ENCODE measurements at places on chromosomes 13 and 19.

- no peak for DNase-seq
Measured at GRCh38 chr13:30743319-30744055, 8.1 kb downstream of the ALOX5AP start.

- no peak for DNase-seq
Measured at GRCh38 chr13:110856942-110857835, 57.7 kb downstream of the ANKRD10 start.

DNA sequence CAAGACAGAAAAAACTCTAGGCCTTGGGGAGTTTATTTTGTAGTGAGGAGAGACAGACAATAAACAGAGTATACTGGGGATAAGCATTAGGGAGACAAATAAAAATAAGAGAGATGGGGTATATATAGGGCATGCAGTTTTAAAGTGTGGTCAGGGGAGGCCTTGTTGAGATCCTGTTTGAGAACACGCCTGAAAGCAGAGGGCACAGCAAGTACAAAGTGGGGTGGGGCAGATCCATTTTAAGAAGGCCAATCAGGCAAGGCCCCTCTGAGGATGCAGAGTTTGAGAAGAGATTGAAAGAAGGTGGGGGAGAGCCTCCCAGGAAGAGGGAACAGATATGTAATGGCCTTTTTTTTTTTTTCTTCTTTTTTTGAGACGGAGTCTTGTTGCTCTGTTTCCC, 2.1 kb downstream of the PPP2R1A start:
- no peak for DNase-seq

GRCh38 chr13:56755181-56755935, 385.4 kb upstream of the PRR20A start:
- DNase-seq = no peak

- DNase-seq = no peak
Measured at GRCh38 chr19:33906578-33907335, 110.1 kb downstream of the KCTD15 start.

DNA sequence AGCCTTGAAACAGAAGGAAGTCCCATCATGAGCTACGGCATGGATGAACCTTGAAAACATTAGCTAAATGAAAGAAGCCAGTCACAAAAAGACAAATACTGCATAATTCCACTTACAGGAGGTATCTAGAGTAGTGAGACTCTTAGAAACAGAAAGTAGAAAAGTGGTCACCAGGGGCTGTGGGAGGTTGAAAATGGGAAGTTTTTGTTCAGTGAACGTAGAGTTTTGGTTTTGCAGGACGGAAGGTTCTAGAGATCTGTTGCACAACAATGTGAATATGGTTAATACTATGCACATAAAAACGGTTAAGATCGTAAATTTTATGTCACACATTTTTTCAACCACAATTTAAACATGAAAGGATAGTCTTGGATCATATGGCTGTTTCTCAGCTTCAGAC, 11.9 kb upstream of the SLC10A2 start:
- DNase-seq = no peak

GRCh38 chr19:16160943-16161560, 12.3 kb downstream of the CIB3 start:
- DNase-seq = no peak

- no peak for DNase-seq
Measured at GRCh38 chr19:21432590-21432989, 35.7 kb downstream of the ZNF493 start.

- no peak for DNase-seq
Measured at GRCh38 chr19:12953138-12953798, 3.8 kb downstream of the GADD45GIP1 start.

DNA sequence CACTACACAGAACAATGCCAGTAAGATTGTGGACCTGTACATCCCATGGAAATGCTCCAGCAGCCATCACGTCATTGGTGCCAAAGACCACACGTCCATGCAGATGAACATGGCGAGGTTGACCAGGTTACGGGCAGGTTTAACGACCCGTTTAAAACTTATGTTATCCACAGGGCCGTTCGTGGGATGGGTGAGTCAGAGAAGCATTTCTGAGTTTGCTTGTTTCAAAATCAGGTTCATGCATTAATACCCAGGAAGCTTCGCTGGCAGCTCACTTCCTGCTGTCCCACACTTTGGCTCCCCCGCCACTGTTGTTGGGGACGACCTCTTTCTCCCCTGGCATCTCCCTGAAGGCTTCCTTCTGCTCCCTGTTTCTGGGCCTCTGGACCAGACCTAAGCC, 194.1 kb downstream of the USP12 start:
- DNase-seq = no peak

DNA sequence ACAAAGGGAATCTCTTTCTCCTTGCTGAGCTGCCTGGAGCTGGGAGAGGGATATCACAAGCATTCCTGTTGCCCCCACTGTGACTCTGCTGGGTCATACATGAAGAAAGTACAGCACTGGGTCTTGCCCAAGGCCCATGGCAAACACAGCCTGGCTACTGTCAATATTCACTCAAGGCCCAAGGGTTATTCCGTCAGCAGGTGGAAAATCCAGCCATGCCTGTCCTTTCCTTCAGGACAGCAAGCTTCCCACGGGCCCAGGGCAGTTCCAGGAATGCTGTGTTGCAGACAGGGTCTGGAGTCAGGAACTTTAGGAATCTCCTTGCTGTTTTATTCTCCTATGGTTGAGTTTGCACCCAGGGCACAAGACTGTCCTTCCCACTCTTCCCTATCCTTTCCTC, 106.8 kb downstream of the TNFSF13B start:
- no peak for DNase-seq

GRCh38 chr19:33895366-33895765, 98.7 kb downstream of the KCTD15 start:
- no peak for DNase-seq

DNA sequence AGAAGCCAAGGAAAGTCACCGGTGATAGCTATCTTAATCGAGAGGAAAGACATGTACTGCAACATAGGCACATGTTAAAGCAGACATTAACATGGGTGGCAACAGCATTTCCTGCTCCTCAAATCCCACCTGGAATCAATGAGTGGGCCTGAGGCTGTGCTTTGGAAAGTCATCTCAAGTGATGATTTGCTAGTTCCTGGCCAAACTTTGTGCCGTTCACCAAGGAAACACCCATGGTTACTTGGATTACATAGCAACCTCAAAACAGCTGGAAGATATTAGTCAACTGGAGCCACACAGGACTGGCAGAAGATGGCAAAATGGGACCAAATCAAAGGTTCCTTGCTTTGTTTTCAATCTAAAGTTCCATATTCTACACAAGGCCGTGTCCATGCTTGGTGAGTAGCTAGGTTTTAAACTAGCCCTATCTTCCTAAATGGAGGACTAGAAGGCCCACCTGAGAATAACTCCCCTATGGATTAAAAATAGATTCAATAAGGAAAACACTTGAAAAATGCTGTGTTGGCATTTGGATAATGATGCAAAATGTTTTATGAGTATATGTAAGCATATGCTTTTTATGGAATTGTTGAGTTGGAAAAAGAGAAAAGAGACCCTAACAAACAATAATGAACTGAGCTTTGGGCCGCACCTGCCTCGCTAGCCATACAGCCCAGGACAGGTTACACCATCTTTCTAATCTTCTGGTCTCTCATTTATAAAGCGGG, 144.5 kb downstream of the RGCC start:
- no peak for DNase-seq

DNA sequence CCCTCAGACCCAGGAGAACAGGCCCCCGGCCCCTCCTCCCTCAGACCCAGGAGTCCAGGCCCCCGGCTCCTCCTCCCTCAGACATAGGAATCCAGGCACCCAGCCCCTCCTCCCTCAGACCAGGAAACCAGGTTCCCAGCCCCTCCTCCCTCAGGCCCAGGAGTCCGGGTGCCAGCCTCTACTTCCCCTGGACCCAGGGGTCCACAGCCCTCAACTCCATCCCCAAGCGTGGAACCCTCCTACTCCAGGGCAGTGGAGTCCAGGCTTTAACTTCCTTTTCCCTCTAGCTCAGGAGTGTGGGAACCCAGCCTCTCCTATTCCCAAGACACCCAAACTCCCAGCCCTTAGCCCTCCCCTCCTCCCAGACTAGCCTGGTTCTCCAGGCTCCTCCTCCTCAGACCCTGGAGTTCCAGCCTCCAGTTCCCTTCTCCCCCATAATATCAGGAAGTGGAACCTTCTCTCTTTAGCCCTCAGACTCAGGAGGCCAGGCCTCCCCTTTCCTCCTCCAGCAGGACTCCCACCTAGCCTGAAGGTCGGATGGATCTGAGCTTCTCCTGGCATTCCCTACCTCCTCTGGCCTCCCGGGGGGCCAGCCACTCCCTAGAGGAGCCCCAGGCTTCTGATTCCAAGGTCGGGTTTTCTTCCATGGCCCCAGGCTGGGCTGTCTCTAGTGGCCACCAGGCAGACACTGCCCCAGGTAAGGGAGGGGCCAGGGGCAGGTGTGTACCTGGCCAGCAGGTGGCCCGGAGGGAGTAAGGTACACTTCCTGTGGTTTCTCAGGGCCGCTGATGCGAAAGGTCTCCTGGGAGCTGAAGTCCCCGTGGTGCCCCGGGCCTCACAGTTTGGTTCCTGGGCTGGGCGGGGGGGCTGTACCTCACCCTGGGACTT, at the start of gene TMC4:
Gene TMC4, minus strand, starts transcription at position 690 of the 888 bp plus-strand sequence. Its CDS starts 43 bp downstream, at position 647.
- DNase-seq = no peak

GRCh38 chr19:21094347-21095025, 12.5 kb downstream of the ZNF714 start:
- no peak for DNase-seq

DNA sequence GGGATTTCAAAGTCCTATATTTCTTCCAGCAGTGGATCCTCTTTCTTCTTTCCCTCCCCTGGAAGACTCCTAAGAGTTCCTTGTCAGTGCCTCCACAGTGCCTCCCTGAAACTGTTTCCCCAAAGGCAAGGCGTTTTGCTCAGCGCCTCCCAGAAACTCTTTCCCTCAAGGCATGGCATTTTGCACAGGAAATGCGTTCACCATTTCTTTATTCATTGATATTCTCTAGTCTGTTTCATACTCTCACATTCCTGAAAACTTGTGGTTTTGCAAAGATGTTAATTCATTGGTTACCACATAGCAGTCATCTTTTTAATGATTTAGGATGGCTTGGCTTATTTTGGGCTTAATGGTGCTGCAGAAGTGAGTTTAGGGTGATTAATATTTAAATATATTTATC, 177.3 kb upstream of the SLC10A2 start:
- DNase-seq = no peak

DNA sequence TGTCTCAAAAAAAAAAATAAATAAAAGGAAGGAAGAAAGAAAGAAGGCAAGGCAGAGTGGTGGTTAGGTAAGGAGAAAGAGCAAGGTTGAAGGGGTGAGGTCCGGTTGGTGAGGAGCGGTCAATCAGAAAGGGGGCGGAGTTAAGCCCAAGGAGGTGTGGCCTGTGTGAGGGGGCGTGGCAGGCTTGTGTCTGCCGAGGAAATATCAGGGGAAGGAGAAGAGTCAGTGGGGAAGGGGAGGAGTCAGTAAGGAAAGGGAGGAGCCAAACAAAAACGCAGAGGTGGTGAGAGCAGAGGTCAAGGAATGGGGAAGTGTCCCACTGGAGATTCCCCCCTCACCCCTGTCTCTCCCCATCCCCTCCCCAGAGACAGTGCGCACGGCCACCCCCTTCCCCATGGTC, 5.9 kb downstream of the CACNG7 start:
- DNase-seq = no peak

DNA sequence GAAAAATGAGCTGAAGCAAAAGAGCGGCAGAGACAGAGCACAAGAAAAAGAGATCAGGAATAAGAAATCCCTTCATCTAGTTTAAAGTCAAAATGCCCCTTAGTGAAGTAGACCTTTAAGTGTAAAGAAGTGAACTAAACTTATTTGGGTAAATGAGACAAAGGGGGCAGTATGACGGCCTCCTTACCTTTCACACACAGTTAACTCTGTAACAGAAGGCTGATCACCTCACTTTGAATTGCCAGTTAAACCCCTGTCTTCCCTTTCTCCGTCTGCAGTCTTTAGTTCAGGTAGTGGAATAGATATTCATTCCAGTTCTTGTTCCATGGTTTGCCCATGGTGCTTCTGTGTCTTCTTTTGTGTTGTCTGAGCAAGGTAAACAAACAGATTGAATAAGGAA, 1029.8 kb downstream of the DIAPH3 start:
- no peak for DNase-seq

DNA sequence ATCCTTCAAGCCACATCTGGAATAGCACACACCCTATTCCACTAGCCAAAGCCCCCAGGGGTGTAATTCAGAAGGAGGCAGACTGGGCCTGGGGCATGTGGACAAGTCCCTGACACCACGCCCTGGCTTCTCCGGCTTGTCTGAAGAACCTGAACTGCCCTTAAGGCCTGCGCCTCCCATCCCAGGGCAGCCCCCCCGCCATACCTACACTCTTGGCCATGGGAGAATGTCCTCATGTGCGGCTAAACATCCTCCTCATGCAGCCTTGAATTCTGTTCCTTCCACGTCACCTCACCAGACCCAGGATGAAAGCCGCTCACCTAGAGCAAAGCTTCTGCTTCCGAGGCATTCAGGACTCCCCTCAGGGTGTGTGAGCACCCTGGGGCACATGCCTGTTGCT, 24.3 kb upstream of the POU2F2 start:
- no peak for DNase-seq

- no peak for DNase-seq
Measured at GRCh38 chr19:43983544-43983911, 460 bp upstream of the ZNF155 start.

- no peak for DNase-seq
Measured at GRCh38 chr19:33344573-33344925, 29.0 kb upstream of the CEBPG start.

DNA sequence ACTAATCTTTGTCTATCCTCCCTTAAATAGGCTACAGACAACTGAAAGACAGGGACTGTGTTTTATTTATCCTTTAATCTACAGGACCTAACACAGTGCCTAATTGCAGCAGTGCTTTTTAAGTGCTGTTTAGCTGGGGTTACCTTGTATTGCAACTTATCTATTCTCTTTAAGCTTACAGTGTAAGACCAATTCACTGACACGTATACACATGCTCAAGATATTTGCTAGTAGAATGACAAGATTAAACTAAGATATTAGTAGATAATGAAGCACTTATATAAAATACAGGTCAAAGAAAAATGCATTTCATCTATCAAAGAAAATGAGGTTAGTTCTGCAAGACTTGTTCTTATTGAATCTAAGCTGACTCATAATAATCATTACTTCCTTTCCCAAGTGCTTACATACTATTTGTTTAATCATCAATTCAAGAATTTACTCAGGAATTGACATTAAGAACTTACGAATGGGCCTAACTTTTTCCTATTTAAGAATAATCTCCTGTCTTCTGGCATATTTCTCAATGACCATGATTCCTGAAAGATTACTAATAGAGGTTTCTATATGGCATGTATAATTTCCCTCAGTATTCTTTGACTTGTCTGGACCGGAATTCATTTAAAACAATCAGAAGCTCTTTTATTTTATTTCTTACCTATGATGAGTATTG, 75.8 kb upstream of the MAB21L1 start:
- no peak for DNase-seq

DNA sequence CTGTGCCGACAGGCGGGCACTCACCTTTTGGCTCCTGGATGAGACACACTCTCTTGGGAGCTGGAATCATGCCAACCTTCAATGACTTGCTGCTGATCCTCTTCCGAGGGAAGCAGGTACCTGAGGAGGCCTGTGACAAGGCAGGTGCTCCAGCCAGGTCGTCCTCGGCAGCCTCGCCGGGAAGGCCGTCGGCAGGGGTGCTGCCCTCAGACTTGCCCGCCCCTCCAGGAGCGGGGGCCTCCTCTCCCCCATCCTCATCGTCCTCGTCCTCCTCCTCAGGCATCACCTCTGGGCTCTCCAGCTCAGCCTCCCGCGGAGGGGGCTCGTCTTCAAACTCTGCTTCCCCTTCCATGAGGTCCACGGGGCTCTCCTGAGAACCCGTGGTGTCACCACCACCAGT, 29.2 kb downstream of the SUGP2 start:
- DNase-seq = no peak

- no peak for DNase-seq
Measured at GRCh38 chr13:70235565-70235964, 127.3 kb upstream of the KLHL1 start.

Measured in effector CD4-positive, alpha-beta T cell (primary cell).